ENCODE measurements at places on chromosomes 13 and 19. TPM values are rescaled to one million over a fixed set of nuclear protein-coding genes. Genes with fewer than 3 reads are reported as not detected.

The ZNF558 gene
- 4.6 TPM for total RNA-seq

The ACP5 gene
- 9.0 TPM for total RNA-seq

The NLRP9 gene
- not detected for total RNA-seq

The MYBPC2 gene
- 3.1 TPM for total RNA-seq

The TYROBP gene
- total RNA-seq, result not detected

The C19orf18 gene
- total RNA-seq, result 0.98 TPM
